ENCODE measurements at places on chromosomes 13 and 19.

- DNase-seq = peak; percentile 65
Observed at GRCh38 chr13:20924758-20925394, 22.3 kb upstream of the XPO4 start.

GRCh38 chr13:32048816-32049215 lies 17.2 kb downstream of the FRY start:
- peak; percentile 38 for DNase-seq

DNA sequence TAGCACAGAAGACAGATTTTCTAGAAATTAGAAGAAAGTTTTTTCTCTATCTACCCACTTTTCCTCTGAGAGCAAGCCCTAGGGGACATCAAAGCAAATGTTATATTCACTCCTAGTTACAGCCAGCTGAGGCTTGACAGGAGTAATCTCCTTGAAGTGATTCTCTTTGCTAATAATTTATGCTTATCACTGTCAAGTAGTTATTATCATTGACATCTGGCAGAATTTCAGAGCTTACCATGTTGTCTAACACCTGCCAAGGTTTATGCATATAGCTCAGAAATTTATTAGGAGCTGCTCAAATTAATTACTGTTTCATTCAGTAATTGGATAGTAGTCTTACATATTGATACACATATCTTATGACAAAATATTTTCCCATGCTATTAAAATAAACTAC lies 465.9 kb upstream of the ATXN8OS start:
- DNase-seq = peak; percentile 22

GRCh38 chr13:110499621-110500281 lies 61.8 kb downstream of the RAB20 start:
- peak; percentile 80 for DNase-seq

DNA sequence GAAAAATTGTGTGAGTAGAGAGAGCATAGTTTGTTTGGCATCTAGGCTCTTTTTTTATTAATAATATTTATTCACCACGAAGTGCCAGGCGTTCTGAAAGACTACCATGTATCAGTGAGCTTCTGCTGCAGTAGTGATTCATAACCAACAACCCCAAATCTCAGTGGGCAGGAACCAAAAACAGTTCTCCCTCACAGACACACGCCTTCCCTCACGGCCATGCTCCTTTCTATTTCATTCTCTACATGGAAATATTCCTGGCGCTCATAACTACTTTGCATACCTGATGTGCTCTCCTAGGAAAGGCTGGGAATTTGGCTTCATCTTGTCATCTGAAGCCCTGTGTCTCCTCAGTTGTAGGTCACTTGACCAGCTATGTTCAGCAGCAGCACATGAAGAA lies 26.6 kb upstream of the AMER2 start:
- no peak for DNase-seq

GRCh38 chr19:39190768-39191167 lies 6.0 kb upstream of the NCCRP1 start:
- DNase-seq = no peak

DNA sequence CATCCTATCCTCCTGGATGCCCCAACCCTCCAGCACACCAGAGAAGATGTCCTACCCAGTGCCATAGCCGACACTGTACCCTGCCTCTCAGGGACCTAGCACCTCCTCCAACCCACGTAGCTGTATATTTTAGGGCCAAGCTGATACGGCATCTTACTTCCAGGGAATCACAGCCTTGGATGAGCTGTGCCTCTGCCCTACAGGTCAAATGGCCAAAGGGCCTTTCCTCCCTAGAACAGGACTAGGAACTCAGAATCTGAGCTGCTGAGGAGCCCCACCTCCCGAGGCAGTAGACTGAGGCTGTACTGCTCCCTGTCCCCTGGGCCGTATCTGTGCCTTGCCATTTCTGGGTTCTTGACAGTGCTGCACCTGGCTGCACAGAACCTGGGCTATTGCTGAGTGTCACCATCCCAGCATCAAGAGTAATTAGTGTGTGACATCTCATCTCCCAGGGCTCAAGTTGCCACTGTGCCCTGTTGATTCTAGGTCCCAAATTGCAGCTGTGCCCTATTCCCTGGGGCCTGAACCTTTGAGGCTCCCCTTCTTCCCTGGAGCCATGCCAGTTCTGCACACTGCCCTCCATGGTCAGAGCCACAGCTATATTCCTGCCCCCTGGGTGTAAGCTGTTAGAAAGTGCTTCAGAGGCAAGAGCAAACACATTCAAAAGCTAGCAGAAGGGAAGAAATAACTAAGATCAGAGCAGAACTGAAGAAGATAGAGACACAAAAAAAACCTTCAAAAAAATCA lies 41.0 kb downstream of the VWA8 start:
- peak; percentile 14 for DNase-seq

DNA sequence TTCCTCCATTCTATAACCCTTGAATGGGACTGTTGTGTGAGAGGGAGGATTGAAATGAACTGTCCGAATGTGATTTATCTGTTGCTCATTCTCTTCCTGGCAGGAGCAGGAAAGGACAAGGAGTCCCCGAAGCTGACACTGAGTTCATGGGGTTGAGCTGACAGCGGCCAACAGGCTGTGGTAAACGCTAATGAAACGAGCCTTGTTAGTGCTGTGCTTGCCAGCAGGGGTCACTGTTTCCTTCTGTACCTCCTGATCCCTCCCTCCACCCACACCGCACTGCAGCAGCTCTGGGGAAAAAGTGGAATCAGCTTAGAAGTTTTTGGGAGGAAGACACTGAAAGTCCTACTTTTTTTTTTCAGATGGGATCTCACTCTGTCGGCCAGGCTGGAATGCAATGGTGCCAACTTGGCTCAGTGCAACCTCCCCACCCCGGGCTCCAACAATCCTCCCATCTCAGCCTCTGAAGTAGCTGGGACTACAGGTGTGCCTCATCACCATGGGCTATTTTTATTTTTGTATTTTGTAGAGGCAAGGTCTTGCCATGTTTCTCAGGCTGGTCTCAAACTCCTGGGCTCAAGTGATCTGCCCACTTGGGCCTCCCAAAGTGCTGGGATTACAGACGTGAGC lies 6.7 kb upstream of the ZNF761 start:
- DNase-seq = peak; percentile 59

- no peak for DNase-seq
Observed at GRCh38 chr13:69319656-69320055, 788.0 kb upstream of the ATXN8OS start.

DNA sequence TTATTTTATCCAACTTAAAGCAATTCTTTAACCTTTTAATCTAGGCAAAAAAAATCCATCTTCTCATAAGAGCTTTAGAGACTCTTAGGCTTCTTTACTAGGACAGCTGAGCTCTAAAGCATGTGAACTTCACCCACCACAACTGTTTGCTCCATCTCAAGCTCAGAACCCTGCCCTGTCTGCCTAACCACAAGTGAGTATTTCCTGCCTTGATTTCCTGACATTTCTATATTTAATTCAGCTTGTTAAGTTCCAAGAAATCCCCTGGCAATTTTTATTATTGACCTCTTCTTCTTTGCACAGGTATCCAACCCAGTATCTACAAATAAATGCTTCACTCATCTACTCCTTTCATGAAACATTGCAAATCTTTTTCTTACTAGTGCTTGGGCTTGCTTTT lies 21.1 kb upstream of the CEACAM21 start:
- no peak for DNase-seq

- DNase-seq = no peak
Observed at GRCh38 chr19:55041244-55041626, 3.2 kb upstream of the GP6 start.

GRCh38 chr13:114153485-114154080 lies 21.2 kb upstream of the RASA3 start:
- DNase-seq = no peak

- no peak for DNase-seq
Observed at GRCh38 chr19:7928334-7928706, 2.4 kb upstream of the CTXN1 start.

DNA sequence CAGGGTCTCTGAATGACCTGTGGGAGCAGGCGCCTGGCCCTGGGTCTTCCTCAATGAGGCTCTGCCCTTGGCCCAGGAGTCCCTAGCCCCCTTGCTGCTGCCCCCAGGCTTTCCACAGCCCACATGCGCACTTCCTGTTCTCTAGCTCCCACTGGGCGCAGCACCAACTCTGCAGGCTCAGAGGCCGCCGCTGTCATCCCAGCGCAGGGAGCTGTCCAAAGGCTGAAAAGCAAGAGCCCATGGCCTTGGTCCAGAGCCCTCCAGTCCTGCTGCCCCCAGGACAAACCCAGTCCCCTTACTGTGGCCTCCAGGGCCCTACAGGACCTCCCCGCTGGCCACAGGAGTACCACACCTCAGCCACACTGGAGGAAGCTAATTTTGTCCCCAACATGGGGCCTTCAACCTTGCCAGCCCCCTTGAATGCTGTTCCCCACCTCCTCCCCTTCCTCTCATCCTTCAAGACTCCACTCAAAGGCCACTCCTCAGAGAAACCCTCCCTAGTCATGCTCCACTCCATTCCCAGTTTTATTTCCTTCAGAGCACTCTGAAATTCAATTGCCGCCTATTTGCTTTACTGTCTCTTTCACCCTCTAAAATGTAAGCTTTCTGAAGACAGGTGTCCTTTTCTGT lies 8.0 kb upstream of the POU2F2 start:
- DNase-seq = no peak

DNA sequence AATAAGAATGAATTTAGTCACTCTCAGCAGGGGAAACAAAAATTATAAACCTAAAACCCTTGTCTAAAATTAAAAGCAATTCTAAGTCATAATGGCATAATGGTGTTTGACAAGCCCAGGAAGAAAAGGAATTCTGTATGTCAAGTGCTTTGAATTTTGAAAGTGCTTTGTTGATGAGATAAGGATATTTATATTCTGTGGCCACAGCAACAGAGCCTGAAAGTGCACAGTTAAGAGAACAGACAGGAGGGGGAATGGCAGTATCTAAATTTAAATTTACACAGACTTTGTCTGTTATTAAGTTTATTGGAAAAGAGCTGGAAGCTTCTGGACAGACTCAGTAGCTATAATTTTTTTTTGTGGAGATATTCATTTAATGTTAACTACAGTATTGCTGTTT lies 69.8 kb downstream of the OLFM4 start:
- DNase-seq = peak; percentile 72

DNA sequence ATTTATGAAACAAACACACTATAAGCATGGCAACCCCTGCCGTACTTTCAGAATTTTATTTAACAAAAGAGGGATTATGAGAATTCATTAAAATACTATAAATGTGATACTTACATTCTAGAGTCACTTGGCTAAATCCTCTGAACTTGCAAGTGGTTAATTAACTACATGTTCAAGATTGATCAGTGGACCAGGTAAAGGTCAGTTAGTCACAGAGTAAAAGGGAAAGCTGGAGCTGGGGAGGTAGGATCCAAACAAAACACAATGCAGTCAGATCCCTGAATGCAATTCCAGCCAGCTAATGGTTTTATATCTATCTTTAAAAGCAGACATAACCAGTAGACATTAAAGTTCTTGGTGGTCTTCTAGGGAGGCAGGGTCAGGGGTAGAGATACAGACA lies 270.5 kb downstream of the DIAPH3 start:
- DNase-seq = no peak

- peak; percentile 49 for DNase-seq
Observed at GRCh38 chr13:31909864-31910551, 121.6 kb upstream of the FRY start.

GRCh38 chr13:27370305-27370872 lies 54.0 kb upstream of the GTF3A start:
- no peak for DNase-seq

DNA sequence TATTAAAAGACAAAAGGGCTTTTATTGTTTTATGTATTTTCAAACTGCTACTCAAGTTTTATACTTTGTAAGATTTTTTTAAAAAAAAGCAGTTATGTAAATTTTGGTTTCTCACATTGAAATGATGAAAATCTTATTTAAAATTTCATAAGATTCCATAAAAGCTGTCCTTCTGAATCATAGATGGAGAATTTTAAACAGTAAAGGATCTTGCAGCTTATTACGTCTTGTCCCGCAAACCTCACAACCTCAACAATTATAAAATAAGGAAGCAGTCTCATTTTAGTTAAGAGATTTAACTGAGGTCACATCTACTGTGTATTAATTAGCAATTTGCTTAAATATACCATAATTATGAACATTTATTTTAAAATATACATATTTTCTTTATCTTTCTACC lies 581.0 kb upstream of the SPRY2 start:
- DNase-seq = no peak

- DNase-seq = no peak
Observed at GRCh38 chr13:105139380-105140285, 1395.8 kb downstream of the EFNB2 start.

Data from NCI-H1417 (cell line).